Adipocyte (in vitro differentiated cells): ENCODE measurements at places on chromosomes 2 and 18.

DNA sequence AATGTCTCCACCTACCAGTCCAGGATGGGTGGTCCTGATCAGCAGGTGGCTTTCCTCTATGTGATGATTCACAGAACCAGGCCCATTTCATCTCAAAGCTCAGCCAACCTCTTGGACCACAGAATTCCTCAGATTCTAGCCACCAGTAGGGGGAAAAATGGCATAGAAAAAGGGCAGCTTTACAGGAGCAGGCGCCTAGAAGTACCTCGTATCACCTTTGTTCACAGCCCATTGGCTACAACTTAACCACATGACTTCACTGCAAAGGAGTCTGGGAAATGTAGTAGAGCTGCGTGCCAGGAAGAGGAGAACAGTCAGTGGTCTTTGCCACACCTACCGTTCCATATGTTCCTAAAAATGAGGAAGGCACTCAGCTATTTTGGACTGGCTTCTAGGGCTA is 62.8 kb upstream of the DTNA start:
- no peak for DNase-seq

DNA sequence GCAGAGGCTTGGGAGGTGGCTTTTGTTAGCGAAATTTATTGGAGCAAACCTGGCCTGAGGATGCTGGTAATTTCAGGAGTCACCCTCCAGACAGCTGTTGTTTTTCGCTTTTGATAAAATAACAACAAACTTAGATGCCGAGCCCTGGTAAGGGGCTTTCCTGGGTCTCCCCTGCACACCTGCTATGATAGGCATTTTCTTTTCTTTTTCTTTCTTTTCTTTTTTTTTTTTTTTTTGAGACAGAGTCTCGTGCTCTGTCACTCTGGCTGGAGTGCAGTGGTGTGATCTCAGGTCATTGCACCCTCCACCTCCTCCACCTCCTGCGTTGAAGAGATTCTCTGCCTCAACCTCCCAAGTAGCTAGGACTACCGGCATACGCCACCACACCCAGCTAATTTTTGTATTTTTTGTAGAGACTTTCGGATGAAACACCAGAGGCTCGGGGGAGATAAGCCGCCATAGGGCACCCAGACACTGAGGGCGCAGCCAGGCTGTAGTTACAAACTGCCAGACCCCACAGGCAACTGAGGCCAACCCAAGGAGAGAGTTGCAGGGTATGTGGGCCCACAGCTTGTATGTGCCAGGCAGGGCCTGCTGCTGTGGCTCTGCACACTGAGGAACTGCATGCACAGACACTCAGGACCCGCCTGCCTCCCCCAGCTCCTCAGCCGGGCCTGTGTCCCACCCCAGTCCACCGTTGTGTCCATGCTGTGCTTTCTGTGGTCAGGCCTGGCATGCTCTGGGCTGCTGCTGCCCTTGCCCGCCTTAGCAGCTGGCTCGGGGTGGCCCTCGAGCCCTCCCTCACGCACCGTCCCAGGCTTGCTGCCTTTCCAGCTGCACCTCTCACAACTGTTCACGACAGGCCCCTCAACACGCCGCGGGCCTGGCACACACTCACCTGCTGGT is 3.9 kb downstream of the GYPC start:
- no peak for DNase-seq

GRCh38 chr2:47083005-47083404 is 72.1 kb downstream of the STPG4 start:
- DNase-seq: no peak

DNA sequence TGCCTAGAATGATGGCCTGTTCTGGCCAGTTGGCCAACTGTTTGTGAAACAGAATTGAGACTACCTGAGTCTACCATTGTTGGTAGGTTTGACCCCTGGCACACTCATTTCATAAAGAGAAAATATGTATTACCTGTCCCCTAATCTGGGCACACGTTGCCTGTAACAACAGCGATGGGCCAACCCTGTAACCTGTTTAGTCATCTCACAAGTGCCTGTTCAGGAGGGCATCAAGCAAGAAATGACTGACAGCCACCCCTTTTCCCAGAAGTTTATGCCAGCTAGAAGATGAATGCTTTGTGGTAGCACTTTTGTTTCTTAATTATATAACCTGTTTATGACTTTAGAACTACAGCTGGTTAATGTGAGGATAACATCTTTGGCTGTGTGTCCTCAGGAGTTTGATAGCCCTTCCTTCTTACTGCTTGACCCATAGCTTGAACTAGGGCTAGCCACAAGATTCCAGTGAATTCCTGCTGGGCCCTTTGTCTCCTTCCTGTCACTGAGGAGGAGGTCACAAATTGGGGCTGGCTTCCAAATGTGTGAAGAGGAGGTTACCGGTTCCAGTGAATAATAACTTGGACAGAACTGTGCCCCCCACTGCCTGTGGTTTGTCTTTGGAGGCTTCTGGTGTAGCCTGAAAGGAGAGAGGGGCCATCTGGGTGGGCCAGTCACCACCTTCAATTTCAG is 273.9 kb upstream of the EPAS1 start:
- DNase-seq: no peak

DNA sequence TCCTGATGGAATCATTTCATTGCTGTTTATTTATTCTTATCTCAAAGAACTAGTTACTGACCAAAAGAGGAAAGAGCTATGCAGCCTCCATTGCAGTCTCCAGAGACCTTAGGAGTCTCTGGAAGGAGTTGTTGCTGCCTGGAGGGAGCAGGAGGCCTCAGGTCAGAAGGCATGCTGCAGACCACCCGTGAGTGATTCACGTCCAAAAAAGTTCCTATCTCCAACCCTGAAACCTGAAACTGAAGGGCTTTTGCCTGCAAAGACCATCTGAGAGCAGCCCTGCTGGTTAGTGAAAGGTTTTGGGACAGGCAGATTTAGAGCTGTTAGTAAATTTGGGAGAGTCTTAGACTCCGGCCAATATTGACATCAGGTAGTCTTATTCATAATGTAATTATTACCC is 29.1 kb downstream of the SLC25A52 start:
- DNase-seq: no peak

- DNase-seq: peak; percentile 87
Observed at GRCh38 chr2:54704688-54705605, 18.5 kb upstream of the EML6 start.

- DNase-seq: no peak
Observed at GRCh38 chr18:51010218-51010617, 19.8 kb upstream of the SMAD4 start.

DNA sequence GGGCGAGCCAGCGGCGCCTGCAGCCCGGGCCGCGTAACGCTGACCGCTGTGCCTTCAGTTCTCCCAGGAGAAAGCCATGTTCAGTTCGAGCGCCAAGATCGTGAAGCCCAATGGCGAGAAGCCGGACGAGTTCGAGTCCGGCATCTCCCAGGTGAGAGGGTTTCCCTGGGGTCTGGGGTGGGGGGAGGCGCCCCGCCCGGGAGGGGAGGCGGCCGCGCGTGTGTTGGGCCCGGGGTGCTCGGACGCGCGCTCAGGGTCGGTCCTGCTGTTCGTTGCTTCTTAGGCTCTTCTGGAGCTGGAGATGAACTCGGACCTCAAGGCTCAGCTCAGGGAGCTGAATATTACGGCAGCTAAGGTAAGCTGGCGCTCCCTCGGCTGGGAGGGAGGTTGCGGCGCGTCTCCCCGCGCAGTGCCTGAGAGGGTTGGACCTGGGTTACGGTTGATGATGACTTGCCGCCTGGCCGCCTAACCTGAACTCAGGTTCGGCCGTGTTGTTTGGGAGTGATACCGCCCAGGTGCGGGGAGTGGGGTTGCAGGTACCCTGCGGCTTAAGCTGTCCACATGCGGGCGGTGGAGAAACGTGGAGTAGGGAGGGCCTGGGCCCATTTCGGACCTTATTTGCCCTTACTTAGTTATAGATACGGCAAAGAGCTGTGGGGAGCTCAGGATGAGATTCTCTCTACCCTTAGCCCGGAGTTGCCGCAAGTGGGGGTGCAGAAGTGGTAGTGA is 638 bp downstream of the RPS7 start:
- DNase-seq: peak; percentile 38
